Right atrium auricular region (tissue), 2 donors: ENCODE measurements at places on chromosomes 5 and 9. TPM values are rescaled to one million over a fixed set of nuclear protein-coding genes. Genes with fewer than 3 reads are reported as not detected.

The ABCA2 gene
- total RNA-seq: 28.3 TPM

The PPIC gene
- total RNA-seq: 55.0 TPM

The POU5F2 gene
- 0.52 TPM for total RNA-seq

The SLC46A2 gene
- 0.43 TPM for total RNA-seq

The NUDT12 gene
- 11.5 TPM for total RNA-seq

The LHX6 gene
- 3.2 TPM for total RNA-seq

The PLAC8L1 gene
- not detected for total RNA-seq

The EFNA5 gene
- 17.0 TPM for total RNA-seq

The EIF4EBP3 gene
- 12.8 TPM for total RNA-seq

The ANKRA2 gene
- total RNA-seq: 11.3 TPM

The PCDHB13 gene
- total RNA-seq: 5.0 TPM

The PCDHB4 gene
- total RNA-seq: 1.6 TPM

The SNCB gene
- total RNA-seq: 0.67 TPM

The ASPN gene
- 3.9 TPM for total RNA-seq

The PCDHGA8 gene
- total RNA-seq: 5.0 TPM

The TAF11L10 gene
- total RNA-seq: not detected

The OR13C5 gene
- not detected for total RNA-seq

The BAAT gene
- total RNA-seq: not detected

The GNA14 gene
- 4.3 TPM for total RNA-seq

The NEUROG1 gene
- not detected for total RNA-seq

The KCNIP1 gene
- not detected for total RNA-seq

The C5orf46 gene
- not detected for total RNA-seq

The OR1J2 gene
- not detected for total RNA-seq

The SMIM33 gene
- not detected for total RNA-seq

The LPAR1 gene
- total RNA-seq: 48.2 TPM

The CARD6 gene
- total RNA-seq: 10.8 TPM

The SNCAIP gene
- 9.5 TPM for total RNA-seq
